ENCODE measurements at places on chromosomes 7 and 10. TPM values are rescaled to one million over a fixed set of nuclear protein-coding genes. Genes with fewer than 3 reads are reported as not detected.

Gene KLF14
- 0.07 TPM for polyA plus RNA-seq

Gene LAMB4
- polyA plus RNA-seq, result 0.29 TPM

Gene PHYHIPL
- 0.87 TPM for polyA plus RNA-seq

Gene HABP2
- 0.62 TPM for polyA plus RNA-seq

Gene ARHGAP12
- 39.1 TPM for polyA plus RNA-seq

Gene LIPF
- not detected for polyA plus RNA-seq
